Stimulated activated CD8-positive, alpha-beta memory T cell treated with anti-CD3 and anti-CD28 coated beads, Interleukin-4, amount 100 ng/mL, for 24 hours (primary cell): ENCODE measurements at places on chromosomes 2 and 18.

- no peak for DNase-seq
Observed at GRCh38 chr2:218963601-218964000, 4.1 kb downstream of the CDK5R2 start.

GRCh38 chr2:109648041-109648527 is 33.9 kb downstream of the SOWAHC start:
- no peak for DNase-seq

DNA sequence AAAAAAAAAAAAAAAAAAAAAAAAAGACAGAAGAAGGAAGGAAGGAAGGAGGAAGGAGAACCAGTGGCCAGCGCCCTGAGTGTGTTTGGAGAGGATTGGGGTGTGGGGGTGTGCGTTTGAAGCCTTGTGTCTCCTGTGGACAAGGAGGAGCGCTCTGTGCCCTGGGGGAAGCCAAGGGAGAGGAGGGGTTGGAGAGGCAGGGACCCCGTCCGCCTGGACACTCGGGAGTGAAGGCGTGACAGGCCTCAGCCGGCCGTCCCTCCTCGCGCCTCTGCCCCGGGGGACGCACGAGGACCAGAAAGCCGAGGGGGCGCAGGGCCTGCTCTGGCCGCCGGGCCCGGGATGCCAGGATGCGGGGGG is 44.9 kb downstream of the SERTAD2 start:
- no peak for DNase-seq

DNA sequence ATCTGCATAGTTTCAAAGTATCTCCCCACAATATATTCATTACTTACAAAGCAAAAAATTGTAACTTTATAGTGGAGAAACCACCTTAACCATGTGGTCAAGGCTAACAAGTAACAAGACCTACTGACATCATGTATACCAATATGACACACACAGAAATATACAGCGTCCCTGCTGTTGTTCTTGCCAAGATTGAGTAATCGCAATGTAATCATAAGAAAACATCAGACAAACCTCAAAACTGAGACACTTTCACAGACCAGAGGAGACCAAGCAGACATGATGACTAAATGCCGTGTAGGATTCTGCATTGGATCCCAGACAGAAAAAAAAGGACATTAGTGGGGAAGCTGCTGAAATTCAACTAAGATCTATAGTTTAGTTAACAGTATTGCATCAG is 123.0 kb downstream of the ACAA2 start:
- no peak for DNase-seq

DNA sequence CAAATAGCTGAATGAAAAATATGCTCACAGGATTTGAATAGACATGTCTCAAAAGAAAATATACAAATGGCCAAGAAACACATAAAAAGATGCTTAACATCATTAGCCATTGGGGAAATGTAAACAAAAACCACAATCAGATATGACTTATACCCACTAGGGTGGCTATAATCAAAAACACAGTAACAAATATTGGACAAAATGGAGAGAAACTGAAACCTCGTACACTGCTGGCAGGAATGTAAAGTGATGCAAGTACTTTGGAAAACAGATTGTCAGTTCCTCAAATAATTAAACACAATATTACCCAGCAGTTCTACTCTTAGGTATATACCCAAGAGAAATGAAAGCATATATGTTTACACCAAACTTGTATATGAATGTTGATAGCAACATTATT is 213.0 kb downstream of the PHLPP1 start:
- DNase-seq = no peak

DNA sequence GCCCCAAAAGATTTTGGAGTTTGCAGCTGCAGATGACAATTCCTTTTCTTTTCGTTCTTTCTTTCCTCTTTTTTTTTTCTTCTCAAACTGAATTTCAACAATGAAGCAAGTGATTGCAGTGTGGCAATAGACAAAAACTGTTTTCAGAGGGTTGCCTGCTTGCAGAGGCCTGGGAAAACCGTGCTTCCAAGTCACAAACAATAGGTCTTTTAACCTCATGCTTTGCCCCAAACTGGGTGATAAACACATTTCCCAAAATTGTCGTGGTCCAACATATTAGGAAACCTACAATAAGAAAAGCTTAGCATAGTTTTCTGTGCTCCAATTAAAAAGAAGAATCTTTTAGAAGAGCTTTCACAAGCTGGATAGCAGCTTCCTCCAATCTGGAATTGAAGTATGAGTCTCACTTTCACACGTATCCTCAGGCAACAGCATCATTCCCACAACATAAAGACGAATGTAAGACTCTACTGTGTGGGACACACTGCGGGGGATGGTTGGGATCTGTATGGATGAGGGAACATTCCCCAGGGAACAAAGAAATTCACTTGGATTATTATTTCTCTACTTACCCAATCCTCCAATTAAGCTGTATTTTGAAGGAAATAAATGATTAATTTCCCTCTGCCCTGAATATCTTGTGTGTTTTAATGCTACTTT is 656.1 kb downstream of the RNF144A start:
- no peak for DNase-seq

- DNase-seq = no peak
Observed at GRCh38 chr18:13982126-13982525, 66.8 kb upstream of the MC2R start.

DNA sequence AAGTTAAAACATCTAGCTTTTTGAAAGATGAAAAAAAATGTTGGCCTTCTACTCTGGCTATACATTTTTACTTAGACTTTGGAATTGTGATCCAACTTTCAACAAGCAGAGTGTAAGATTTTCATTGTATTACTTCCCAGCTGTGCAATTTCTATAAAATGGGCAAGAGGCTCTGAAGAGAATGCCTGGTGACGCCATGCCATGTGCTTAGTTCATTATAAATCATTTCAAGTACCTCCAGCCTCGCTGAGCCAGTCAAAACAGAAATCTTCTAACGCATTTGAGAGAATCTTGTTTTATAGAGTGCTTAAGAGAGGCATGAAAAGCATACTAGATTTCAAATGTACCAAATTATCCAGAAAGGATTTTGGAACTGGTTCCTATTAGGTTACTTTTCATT is 10.1 kb upstream of the STK17B start:
- no peak for DNase-seq

- DNase-seq = no peak
Observed at GRCh38 chr2:74571058-74571457, 16.5 kb downstream of the DOK1 start.

- no peak for DNase-seq
Observed at GRCh38 chr2:216108310-216108966, 710 bp upstream of the XRCC5 start.

DNA sequence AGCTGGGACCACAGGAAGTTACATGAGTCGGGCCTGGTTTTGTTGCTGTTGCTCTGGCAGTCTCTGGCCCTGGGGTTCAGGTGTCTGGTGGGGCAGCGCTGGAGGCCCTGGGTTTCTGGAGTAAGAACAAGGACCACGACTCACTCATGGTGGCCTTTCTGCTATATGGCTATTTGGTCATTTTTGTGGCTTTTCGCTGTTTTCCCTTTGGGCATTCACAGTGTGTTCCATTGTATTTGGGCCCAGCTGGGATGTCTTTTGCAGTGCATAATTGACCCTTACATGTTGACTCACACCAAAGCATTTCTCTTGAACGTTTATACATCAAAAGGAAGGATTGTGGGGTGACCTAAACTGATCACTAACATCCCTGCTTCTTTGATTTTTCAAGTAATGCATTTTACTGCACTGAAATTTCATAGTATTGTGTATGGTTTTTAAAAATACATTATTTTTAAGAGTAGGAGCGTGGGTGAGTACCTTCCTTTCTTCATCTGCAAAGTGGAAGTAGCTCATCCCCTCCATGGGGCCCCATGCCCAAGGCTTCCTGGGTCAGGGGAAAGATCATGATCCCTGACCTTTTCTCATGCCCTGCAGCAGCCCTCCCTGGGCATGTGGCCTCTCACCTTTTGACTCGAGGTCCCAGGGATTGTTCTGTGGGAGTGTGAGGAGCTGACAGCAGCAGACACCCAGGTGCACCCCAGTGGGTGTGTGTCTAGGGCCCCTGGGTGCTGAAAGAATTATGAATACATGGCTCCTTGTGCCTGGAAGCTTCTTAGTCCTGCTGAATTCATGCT is 225.5 kb downstream of the AGAP1 start:
- no peak for DNase-seq

GRCh38 chr2:26298638-26299393 is 47.1 kb upstream of the SELENOI start:
- DNase-seq = no peak

GRCh38 chr2:200860092-200860795 is 4.2 kb downstream of the CLK1 start:
- no peak for DNase-seq

DNA sequence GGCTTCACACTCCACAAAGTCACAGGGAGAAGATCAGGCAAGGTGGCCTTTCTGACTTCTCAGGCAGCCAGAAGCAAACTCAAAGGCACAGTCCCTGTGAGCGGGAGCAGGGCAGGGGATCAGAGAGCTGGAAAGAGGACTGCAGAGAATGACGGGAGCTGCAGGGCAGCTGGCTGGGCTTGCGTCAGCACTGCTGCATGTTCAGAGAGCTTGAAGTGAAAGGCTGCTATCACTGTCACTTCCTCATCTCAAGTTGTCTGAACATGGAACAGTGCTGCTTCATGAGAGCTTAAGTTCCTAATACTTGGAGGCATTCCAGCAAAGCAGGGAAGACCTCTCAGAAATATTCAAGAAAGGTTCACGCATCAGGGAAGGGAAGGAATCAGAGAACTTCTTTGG is 20.4 kb downstream of the TGFBRAP1 start:
- DNase-seq = no peak

DNA sequence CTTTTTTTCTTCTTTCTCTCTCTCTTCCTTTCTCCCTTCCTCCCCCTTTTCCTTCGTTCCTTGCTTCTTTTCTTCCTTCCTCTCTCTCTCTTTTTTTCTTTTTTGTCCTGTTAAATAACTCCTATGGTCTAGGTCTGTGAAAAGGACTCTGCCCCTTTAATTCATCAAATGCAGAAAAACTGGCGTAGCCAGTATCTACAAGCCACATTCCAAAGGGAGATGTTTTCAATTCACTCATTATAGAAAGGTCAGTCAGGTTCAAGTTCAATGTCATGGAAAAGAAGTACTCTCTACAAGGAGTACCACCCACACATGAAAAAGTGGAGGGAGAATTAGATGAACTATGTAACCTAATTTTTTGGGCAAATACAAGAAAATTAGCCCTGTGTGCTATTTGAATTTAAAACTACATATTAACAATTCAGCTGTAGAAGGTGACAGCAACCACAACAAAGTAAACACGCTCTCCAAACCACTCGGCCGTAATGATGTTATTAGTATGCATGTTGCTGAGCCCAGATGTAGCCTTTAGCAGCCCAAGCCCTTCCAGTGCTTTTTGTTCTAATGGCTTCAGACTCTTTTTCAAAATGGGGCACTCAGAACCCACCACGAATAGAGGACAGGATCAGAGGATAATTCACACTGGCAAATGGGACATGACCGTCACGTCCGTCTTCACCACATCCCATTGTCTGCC is 735.4 kb upstream of the FANCL start:
- DNase-seq = no peak

DNA sequence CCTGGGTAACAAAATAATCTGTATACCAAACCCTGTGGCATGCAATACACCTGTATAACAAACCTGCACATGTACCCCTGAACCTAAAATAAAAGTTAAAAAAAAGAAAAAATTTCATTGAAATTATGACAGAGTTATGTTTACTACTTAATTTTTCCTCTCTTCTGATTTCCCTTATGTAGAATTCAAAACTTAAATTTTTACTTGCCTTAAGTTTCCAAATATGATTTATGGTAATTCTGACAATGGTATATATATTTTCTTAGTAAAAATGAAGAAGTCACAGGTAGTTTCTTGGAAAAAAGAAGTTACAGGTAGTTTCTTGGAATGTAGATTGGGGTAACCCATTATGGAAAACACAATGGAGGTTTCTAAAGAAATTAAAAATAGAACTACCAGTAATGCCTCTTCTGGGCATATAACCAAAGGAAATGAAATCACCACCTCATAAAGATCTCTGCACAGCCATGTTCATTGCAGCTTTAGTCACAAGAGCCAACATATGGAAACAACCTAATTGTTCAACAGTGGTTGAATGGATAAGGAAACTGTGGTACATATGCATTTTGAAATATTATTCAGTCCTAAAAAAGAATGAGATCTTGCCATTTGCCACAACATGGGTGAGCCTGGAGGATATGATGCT is 164.9 kb downstream of the BABAM2 start:
- DNase-seq = no peak

GRCh38 chr2:184581391-184581790 is 16.9 kb upstream of the ZNF804A start:
- DNase-seq = no peak
